Lower leg skin (tissue), 4 donors: ENCODE measurements at places on chromosomes 6 and 20. TPM values are rescaled to one million over a fixed set of nuclear protein-coding genes. Genes with fewer than 3 reads are reported as not detected.

The CST1 gene
- total RNA-seq = not detected

The ENTPD6 gene
- total RNA-seq = 38.1 TPM

The ARFGEF3 gene
- 2.8 TPM for total RNA-seq

The DLK2 gene
- total RNA-seq = 32.7 TPM

The MCCD1 gene
- total RNA-seq = not detected

The ADGB gene
- 0.06 TPM for total RNA-seq

The DOK5 gene
- total RNA-seq = 0.23 TPM

DNA sequence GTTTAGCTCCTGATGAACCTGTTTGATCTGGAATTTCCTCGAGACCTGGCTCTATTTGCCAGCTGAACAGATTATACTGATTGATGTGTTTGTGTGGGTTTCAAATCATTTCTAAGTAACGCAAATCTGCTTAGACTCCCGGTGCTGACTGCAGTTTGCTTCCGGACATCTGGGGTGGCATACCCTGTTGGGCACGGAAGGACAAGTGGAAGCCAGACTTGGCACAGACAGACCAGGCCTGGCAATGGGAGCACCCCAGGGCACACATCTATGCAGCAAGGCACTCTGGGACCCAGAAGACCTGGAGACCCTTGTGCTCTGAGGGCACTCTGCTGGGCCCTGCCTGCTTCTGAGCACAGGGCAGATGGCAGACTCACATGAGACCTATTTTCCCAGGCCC, 433.7 kb upstream of the CHD6 start:
- no peak for DNase-seq

GRCh38 chr20:19512886-19513677, 245.0 kb upstream of the RIN2 start:
- no peak for DNase-seq

DNA sequence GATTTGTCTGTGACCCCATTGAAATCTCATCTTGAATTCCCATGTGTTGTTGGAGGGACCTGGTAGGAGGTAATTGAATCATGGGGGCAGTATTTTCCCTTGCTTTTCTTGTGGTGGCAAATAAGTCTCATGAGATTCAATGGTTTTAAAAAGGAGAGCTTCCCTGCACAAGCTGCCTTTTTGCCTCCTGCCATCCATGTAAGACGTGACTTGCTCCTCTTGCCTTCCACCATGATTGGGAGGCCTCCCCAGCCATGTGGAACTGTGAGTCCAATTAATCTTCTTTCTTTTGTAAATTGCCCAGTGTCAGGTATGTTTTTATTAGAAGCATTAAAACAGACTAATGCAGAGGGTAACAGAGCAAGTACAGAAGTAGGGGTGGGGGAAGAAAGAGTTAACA, 1097.0 kb upstream of the ADGRB3 start:
- no peak for DNase-seq

DNA sequence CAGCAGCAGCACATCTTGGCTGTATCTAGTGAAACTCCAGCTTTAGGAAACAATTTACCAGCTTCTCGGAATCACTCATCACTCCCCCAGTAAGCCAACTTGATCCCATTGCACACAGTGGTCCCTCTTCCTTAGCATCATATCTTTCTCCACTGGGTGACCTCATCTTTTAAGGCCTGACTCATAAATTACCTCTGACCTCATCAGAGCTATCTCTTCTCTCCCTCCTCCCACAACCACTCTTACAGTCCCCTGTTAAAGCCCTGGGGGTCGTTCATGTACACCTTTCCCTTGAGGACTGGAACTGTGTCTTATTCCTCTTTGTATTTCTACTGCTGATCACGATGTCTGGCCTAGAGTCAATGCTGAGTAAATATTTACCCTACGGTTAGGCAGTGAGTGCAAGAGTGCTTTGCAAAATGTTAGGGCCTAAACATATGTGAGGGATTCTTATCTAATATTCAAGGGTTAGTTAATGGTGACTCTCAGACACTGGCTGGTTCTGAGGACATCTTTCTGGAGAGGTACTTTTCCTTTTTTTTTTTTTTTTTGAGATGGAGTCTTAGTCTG, 187.2 kb downstream of the LRFN2 start:
- DNase-seq = no peak

DNA sequence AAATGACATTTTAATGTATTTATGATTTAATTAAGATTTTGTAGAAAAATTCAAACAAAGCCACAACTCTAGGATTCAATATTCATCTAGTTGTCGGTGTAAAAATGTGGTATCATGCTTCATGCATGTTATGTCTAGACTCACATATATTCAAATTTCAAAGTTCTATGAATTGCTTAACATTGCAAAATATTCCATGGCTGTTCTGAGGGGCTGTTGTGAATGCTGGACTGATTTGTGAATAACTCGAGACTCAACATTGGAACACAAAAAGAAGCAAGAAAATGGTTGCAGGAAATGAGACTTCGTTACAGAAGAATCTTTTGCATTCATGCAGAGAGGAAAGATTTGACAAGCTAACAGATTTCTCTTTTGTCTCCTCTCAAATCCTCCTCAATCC, 705.9 kb downstream of the DHX35 start:
- DNase-seq = no peak

GRCh38 chr6:7628909-7629308, 38.9 kb downstream of the SNRNP48 start:
- no peak for DNase-seq

DNA sequence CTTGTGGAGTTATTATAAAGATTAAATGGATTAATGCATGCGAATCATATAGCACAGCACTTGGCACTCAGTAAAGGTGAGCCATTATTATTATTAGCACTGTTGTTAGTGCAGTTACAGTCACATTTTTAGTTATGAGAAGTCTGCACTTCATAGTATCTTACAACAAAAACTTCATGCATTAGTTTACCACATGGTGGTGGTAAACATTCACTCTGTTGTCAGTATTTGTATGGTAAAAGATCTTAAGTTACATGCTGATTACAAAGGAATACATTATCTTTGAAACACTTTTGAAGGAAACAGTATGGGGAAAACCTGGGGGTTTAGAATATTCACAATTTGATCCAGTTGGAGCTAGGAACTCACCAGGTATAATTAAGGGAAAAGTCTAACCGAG, 20.8 kb downstream of the TMEM14A start:
- no peak for DNase-seq

DNA sequence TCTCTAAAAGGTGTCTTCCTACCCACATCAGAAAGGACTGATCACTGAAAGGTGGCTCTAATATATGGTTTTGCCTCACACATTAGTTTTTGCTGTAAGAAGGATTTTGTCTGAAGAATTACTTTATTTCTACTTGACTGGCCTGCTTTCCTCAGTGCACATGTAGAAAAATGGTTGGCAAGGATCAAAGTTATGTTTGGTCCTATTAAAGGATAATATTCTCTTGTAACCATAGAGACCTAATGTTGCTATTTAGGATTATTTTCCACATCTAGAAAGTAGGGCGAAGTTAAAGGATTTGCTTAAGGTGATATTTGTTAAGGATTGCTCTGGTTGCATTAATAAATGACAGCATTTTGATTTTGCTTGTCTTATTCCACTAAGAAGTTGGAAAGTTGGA, 40.7 kb downstream of the PHACTR2 start:
- DNase-seq = no peak

DNA sequence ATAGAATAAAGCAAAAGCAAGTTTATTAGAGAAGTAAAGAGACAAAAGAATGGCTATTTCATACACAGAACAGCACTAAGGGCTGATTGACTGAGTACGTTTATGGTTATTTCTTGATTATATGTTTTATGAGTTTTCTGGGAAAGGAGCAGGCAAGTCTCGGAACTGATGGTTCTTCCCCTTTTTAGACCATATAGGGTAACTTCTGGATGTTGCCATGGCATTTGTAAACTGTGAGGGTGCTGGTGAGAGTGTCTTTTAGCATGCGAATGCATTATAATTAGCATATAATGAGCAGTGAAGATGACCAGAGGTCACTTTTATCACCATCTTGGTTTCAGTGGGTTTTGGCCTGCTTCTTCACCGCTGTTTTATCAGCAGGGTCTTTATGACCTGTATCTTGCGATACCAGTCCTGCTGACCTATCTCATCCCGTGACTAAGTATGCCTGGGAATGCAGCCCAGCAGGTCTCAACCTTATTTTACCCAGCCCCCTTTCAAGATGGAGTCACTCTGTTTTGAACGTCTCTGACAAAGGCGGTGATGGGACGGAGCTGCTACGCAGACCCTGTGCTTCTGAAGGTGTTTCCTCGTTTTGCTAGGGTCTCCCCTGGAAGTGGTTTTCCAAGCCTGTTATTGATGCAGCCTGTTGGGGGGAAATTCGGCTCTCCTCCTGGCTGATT, 45.4 kb upstream of the BMP6 start:
- no peak for DNase-seq

DNA sequence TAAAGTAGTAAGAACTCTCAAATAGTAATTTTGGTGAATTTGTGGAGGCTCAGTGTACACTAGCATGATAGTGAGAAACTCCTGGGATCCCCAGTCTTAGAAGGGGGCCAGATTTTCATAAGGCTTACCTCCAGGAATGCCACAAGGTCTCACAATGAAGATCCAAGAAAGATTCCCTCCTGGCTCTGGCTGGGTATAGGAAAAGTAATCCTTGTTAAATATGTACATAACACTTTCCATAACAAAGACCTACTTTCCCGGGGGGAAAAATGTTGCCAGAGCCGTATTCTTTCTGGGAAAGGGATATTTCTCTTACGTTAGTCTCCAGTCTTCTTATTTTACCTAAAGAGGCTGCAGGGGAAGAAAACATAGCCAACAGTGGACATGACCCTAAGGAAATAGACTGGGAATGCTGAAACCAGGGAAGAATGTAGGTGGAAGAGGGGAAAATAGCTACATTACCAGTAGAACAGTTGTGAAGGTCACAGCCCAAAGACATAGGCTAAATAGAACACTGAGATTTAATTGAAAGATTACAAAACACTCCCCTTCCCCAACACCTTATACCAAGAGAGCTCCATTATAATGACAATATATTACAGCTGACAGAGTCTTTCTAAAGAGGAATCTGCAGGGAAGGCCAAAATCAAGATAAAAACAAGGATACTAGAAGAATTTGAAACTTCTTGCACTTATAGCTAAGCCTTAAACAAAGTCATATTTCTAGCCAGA, 34.9 kb upstream of the ISM1 start:
- no peak for DNase-seq

- no peak for DNase-seq
These were observed 47.2 kb downstream of the QKI start for GRCh38 chr6:163461696-163462095.

DNA sequence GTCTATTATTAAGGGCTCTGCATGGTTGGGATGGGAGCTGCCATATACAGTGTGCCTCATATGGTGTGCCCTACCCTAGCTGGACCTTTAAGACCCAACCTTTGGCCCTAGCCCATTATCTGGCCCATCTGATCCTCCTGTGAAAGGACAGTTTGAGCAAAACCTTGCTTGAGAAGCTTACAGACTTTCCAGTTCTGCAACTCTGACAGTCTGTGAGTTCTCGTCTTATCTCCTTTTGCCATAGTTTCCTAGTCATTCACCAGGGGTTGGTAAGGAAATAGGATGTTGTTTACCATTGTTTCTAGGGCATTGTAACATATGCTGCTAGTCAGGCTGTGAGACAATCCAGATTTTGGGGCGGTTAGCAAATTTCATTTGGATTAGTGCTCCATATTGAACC, 17.2 kb downstream of the CTNNBL1 start:
- DNase-seq = no peak

DNA sequence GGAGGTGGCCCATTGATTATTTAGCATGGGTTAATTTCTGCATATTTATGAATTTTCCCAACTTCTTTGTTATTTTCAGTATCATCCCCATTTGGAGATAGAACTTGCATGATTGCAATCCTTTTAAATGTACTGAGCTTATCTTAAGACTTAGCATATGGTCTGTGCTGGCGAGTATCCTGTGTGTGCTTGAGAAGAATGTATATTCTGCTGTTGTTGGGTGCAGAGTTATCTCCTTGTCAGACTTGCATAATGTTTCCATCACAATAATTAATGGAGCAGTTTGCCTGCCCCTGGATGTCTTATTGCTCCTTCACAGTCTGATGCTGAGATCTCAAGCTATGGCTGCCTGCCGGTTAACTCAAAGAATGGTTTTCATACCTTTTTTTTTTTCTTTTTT, 112.6 kb downstream of the CDYL start:
- no peak for DNase-seq

DNA sequence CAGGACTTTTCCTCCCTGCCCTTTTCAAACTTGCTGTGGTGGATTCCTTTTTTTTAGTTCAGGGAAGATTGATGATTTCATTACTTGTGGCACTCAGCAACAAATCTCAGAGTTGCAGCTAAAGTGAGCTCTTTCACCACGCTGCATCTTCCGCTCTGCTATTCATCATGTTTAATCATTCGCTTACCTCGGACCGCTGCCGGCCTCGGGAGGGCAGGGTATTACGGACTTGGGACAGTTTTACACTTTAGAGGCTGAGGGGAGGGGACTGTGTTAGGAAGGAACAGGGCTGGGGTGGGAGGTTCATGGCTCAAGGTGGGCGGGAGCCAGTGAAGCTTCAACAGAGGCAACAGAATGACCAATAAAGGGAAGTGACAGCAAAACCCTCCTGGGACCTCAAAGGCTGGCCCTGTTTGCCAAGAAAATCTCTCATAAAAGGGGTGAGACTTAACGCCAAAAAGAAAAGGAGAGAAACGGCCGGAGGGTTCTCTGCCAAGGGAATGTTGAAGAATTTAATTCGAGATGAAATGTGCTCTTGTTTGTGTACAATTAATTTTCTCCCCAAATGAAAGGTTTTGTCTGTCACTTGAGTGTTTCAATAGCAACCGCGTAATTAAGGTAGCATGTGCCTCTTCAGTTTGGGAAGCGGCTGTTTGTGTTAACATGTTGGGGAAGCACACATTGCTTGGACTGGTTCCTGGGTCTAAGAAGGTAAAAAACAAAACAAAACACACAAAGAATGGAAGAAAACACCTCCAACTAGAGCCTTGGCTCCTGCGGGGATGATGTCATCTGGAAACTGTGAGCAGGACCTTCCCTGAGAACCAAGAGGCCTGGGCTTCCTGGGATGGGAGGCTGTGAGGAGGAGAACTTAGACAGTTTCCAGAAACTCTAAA, 72.5 kb upstream of the SULF2 start:
- no peak for DNase-seq

DNA sequence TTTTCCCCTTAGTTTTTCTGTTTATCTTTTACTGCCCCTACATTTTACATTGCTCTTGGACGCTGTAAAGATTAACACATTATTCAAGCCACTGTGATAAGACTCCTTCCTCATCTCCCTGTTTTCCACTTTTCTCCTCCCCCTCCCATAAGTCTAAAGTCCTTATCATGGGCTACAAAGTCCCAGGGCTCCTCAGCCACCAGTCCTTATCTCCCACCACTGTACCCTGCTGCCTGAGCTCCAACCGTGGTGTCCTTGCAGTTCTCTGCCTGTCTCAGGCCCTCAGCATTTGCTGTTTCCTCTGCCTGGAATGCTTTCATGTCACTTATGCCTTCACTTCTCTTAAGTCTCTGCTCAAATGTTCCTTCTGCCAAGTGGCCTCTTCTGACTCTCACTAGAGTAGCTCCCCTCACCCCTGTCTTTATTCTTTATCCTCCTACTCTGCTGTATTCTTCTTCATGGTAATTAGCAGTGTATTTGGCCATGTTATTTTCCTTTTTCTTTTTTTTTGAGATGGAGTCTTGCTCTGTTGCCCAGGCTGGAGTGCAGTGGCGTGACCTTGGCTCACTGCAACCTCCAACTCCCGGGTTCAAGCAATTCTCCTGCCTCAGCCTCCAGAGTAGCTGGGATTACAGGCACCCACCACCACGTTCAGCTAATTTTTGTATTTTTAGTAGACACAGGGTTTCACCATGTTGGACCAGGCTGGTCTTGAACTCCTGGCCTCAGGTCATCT, 10.8 kb upstream of the LATS1 start:
- DNase-seq = no peak
